Mammary epithelial cell (primary cell): ENCODE measurements at places on chromosomes 1 and 21.

- peak; percentile 86 for DNase-seq
Observed at GRCh38 chr1:29239142-29239541, 2.8 kb downstream of the PTPRU start.

- no peak for DNase-seq
Observed at GRCh38 chr1:175463853-175464252, 271.3 kb upstream of the KIAA0040 start.

DNA sequence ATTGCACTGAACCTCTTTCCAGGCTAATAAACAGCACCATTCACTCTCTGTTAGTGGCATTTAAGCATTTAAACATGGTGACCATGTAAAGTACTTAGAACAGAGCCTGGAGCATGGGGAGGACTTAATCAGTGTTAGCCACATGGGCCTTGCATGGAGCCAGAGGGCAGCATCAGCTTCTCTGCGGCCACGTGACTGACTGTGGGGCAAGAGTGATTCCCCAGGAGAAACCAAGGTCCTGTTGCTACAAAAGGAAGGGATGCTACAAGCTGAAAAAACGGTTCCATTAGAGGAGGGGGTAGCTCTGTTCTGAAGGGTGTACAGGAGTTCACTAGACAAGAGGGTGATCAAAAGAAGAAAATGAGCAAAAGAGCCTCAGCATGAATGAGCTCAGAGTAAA, 256.8 kb downstream of the MATN1 start:
- DNase-seq = no peak

- DNase-seq = no peak
Observed at GRCh38 chr1:41742219-41742618, 176.5 kb downstream of the HIVEP3 start.

DNA sequence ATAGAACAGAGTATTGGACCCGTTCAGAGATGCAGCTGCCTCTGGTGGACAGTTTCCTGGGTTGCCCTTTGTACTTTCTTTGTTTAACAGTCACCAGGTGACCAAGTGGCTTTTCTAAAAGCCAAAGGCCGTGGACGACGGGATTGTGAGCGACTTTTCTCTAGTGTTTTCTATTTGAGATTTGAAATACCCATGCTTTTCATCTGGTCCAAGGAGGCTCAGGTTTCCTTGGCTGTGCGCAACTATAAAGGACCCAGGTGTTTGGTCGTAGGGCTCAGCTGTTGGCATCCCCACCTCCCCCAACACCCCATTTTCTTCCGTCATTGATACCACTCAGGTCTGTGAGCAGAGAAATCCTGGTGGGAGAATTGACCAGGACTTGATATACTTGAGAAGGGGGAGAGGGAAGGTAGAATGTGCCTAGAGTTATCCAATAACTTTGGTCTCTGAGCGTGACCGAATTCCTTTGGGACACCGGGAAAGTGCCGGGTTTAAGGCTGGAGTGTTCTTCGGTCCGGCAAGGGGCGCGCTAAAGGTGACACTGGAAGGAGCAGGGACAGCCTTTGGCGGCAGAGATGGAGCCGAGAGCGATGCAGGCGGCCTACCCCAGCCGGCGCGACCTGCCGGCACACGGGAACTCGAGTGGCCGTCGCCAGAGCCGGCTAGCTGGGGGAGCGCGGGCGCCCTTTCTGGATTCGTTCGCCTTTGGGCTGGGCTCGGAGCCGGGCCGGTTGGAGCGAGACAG, 83.4 kb upstream of the BMP8A start:
- DNase-seq = no peak

GRCh38 chr1:25568834-25569596, 25.6 kb downstream of the LDLRAP1 start:
- DNase-seq = peak; percentile 83

DNA sequence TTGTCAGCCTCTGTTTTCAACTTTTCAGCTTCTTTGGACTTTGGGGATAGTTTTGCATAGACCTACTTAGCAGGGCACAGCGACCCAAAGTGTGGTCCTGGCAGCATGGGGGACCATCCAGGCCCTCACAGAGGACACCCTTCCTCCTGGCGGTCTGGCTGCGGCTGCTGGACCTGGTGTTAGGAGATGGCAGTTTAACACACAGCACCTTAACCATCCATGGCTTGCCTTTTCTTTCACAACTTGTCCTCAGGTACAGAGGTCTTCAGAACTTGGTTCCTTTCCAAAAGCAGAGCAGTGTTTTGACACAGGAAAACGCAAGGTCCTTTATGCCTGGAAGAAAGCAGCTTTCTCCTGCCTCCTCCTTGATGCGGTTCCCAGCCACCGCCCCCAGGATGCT, 68.1 kb downstream of the RHOU start:
- no peak for DNase-seq

- no peak for DNase-seq
Observed at GRCh38 chr1:212633161-212633560, 24.6 kb downstream of the ATF3 start.

DNA sequence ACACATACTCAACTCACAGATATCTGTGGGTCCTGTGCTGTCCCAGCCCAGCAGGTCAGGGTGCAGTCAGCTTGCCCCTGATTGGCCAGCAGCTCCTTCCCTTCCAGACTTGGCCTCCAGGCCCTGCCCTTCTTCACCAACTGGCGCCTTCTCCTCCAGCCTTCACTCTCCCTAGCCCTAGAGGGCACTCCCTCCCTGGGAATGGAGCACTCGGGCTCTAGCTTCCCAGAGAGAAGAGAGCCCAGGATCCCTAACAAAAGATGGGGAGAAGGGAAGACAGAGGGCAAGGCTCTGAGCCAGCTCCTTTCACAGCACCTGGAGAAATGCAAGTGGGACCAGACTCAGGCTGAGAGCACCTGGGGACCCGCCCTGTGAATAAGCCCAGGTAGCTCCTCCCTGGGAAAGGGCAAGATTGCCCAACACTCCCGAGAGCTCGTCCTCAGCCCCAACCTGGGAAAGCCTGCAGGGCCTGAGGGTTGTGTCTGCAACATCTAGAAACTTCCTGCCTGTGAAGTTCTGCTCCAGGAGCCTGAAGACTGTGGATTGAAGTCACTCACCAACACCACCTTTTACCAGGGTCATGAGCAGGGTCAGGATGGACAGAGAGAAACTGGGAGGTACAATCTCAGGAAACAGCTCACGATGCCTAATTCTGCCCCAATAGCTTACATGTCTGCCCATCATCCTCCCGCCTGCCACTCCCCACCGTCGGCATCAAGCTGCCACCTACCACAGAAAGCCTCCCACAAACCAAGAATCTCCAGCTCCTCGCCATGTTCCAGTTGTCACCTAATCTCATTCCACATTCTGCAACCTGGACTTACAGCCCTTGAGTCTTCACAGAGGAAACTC, at the start of gene PGLYRP4:
PGLYRP4 (minus strand) TSS at position 331 of the 852 bp plus-strand sequence. CDS start 909 bp downstream, outside the sequence.
- DNase-seq = peak; percentile 61

GRCh38 chr1:66951513-66951912, 26.7 kb downstream of the MIER1 start:
- no peak for DNase-seq

GRCh38 chr1:38558055-38558454, 301.5 kb downstream of the RRAGC start:
- DNase-seq = no peak

- no peak for DNase-seq
Observed at GRCh38 chr1:85393490-85393889, 71.5 kb downstream of the DDAH1 start.

- peak; percentile 8 for DNase-seq
Observed at GRCh38 chr1:196660852-196661251, 9.0 kb downstream of the CFH start.

- no peak for DNase-seq
Observed at GRCh38 chr1:90730243-90731022, 13.3 kb upstream of the BARHL2 start.

DNA sequence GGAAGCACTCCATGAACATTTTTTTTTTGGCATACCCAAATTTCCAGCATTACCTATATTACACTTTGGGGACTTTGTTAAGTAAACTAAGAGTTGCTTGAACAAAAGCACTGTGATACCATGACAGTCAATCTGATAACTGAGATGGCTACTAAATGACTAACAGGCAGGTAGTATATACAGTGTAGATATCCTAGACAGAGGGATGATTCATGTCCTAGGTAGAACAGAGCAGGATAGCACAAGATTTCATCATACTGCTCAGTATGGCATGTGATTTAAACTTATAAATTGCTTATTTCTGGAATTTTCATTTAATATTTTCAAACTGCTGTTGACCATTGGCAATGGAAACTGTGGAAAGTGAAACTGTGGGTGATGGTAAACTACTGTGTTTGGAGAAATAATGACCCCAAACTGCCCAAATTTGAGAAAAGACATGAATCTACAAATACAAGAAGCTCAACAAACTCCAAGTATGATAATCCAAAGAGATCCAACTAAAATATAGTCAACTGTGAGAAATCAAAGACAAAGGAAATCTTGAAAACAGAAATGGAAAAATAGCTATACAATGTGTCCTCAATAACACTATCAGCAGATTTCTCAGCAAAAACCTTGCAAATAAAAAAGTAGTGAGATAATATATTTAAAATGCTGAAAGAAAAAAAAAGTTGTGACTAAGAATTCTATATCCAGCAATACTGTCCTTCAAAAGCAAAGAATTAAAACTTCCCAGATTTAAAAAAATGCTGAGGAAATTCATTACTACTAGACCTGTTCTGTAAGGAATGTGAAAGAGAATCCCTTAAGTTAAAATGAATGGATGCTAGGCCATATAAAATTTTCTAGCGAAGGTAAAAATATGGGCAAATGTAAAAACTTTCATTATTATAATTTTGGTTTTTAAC, 410.4 kb downstream of the DUSP10 start:
- DNase-seq = peak; percentile 52

- no peak for DNase-seq
Observed at GRCh38 chr1:186762653-186763052, 66.1 kb upstream of the PLA2G4A start.

GRCh38 chr1:101587741-101588140, 350.9 kb downstream of the S1PR1 start:
- DNase-seq = no peak

GRCh38 chr1:75470448-75470847, 140.5 kb downstream of the SLC44A5 start:
- no peak for DNase-seq

GRCh38 chr1:26153966-26154532, 4.8 kb upstream of the FAM110D start:
- DNase-seq = no peak

GRCh38 chr21:34743831-34744230, 75.0 kb downstream of the CLIC6 start:
- peak; percentile 94 for DNase-seq

DNA sequence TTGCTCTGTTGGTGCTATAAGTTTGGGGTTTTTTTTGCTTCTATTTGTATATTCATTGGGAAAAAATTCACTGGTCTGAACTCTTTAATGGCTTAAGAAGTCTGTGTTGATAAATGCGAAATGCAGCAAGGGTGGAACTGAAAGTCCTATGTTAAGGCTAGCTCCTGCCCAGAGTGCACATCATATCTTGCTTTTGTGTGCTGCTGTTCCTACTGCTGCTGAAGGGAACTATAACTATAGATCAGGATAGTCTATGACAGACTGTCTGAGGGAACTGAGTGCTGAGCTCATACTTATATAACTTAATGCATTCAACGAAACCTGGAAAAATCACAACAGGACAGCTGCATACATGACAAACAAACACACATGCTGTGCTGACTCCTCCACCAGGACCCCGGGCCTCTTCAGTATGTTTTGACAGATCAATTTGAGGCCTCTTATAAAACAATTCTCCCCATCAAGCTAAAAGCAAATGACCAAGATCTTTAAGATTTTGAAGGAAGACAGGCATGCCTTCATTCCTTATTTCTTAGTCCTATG, 1031.5 kb upstream of the ADGRL2 start:
- DNase-seq = no peak

DNA sequence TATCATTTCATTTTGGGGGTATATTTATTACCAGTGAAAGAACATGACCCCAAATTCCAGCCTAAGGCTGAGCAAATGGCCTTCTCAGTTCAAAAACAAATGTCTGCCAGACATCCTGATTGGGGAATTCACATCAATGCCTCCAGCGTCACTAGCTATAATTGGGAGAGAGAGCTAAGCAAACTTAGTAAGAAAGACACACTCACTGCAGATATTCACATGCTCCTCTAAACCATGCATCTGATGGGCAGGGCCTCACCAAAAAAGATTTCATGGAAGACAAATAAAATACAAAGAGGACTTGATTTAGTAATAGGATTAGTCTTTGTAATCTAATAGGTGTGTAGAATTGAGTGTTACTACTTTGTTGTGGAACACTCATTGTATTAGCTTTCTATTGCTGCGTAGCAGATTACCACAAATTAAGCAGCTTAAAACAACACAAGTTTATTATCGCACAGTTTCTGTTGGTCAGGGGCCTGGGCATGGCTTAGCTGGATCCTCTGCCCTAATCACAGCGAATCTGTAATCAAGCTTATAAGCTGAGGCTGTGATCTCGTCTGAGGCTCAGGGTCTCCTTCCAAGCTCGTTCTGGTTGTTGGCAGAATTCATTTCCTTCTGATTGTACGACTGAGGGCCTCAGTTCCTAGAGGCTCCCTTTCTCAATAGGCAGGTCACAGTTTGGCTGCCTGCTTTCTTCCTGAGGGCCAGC, 243.0 kb downstream of the PBX1 start:
- DNase-seq = no peak

- DNase-seq = peak; percentile 58
Observed at GRCh38 chr1:245894843-245895242, 612.2 kb downstream of the SMYD3 start.

DNA sequence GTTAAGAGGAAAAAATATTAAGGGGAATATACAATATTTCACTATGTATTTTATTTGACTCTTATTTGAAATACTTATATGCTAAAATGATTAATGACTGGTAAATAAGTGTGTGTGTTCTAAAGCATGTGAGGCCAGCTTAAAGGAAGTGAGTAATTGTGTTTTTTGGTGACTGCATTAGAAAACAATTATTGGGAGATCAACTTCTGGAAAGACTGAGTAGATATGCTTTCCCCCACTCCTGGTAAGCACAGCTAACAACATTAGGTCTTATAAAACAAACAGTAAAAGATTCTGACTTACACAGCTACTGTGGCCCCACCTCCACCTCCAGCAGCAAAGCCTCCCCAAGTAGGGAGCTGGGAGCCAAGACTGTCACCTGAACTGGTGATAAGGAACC, 403.0 kb downstream of the SRGAP2C start:
- DNase-seq = peak; percentile 45

DNA sequence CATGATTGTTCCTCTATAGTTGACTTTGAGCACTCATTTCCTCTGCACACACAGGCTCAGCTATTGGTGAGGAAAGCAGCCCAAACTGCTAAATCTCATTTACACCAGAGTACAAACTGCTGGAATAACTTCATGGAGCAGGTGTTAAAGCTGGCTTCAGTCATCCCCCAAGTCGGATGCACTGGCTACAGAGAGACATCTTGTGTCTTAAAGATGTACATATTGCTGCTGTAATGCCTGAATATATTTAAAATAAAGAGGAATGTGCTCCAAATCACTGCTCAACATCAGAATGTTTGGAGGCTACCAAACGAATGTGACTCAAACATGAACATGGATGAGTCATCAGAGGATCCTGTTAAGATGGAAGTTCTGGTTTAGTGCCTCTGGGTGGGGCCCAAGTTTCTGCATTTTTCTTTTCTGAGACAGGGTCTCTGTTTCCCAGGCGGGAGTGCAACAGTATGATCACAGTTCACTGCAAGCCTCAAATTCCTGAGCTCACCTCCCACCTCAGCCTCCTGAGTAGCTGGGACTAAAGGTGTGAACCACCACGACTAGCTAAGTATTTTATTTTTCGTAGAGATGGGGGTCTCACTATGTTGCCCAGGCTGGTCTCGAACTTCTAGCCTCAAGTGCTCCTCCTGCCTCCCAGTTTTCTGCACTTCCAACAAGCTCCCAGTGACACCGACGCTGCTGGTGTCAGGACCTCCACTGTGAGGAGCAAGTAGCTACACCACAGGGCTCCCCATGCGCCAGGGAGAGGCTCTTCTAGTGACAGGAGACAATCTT, 79.0 kb upstream of the KRTAP19-8 start:
- peak; percentile 73 for DNase-seq
